ENCODE measurements at places on chromosomes 7 and 10. TPM values are rescaled to one million over a fixed set of nuclear protein-coding genes. Genes with fewer than 3 reads are reported as not detected.

ANKRD26 gene
- total RNA-seq = 8.9 TPM

PILRA gene
- not detected for total RNA-seq

SLC26A3 gene
- 6.3 TPM for total RNA-seq

MICALL2 gene
- 13.5 TPM for total RNA-seq

TMEM236 gene
- total RNA-seq = 1.2 TPM

CDH23 gene
- 7.0 TPM for total RNA-seq
